Stimulated activated CD8-positive, alpha-beta memory T cell treated with anti-CD3 and anti-CD28 coated beads, Interleukin-4, amount 100 ng/mL, for 1 hour (primary cell): ENCODE measurements at places on chromosomes 1 and 21.

DNA sequence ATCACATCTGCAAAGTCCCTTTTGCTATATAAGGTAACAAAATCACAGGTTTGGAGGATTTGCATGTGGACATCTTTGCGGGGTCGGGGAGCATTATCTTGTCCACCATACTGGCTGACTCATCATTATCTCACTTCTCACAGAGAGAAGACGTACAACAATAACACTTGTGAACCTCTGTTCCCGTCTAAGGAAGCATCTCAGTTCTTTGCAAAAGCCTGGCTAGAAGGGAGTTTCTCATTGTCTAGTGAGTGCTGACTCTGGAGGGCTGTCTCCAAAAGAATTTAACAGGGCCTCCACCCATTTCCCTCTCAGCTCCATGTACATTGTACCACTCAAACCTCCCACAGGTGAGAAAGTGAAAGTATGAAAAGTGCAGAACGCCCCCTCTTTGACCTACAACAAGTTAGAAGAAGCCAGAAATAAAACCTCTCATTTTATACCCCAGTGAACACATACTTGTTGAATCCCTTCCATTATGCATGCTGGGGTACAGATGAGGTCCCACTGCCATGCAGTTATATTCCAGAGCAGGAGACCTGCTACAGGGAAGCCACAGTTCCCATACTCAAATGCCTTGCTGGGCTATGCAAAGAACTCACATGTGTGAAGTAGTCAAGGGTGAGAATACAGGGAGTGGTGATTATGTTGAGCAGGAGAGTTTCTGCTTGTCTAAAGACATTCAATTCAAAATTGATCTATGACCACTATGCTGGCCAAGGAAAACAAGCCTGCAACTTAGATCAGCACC, 121.7 kb upstream of the PRDX6 start:
- DNase-seq: no peak

DNA sequence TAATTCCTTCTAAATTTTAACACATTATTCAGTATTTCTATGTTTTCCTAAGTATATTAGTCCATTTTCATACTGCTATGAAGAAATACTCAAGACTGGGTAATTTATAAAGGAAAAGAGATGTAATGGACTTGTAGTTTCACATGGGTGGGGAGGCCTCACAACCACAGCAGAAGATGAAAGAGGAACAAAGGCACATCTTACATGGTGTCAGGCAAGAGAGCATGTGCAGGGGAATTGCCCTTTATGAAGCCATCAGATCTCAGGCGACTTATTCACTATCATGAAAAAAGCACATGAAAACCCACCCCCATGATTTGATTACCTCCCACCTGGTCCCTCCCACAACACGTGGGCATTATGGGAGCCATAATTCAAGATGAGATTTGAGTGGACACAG, 15.6 kb downstream of the GBP5 start:
- no peak for DNase-seq

- no peak for DNase-seq
Measured at GRCh38 chr1:63368131-63368530, 704 bp downstream of the ALG6 start.

- no peak for DNase-seq
Measured at GRCh38 chr1:230112131-230112701, 45.2 kb downstream of the GALNT2 start.

DNA sequence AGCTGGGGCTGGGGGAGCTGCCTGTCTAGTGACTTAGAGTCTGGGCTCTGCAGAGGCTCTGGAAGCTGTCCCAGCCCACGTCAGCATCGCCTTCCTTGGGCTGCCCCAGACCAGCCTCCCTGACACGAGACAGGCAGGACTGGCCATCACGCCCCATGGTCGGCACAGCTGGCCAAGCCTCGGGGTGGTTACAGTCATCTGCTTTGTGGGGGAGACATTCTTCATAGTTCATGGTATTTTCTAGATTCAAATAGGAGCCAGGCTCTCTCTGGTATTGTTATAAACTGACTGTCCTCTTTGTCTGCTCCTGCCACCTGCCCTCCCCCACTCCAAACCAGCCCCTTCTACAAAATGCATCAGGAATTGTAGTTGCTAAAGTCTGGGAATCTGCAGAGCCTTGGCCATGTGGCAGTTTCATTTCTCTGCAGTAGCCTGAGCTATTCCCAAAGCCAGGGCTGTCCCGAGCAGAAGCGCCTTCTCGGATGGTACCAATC, 29.4 kb downstream of the OLFML2B start:
- no peak for DNase-seq

DNA sequence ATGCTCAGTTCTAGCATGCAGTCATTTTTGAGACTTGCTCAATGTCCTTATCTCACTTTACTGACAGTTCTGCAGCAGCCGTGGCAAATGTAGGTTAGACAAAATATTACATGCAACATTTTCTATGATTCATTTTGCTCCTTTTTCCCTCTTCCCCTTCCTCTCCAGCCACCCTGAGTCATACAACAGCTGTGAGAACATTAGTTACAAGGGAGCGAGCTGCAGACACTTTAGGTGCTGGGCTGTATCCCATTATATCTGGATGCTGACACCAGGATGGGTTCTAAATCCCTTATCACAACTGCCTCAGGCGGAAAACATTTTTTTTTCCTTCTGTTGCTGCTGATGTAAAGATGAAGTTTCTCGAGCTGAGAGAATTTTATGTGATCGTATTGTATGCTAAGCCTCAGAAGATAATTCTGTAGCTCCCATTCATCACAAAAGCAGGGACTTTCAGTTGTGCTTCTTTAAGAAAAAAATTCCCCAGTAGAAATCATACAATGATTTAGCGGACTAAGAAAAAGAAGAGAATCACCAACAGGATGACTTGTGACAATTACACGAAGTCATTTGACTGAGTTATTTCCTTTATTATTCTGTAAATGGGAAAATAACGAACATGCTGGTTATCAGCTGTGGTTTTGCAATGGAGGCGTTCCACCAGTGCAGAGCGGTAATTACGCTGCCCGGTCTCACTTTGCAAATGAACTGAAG, 345.0 kb downstream of the DISC1 start:
- DNase-seq: no peak

GRCh38 chr1:173356191-173356762, 120.9 kb upstream of the PRDX6 start:
- DNase-seq: no peak

GRCh38 chr1:56424744-56425493, 154.4 kb downstream of the PLPP3 start:
- no peak for DNase-seq

DNA sequence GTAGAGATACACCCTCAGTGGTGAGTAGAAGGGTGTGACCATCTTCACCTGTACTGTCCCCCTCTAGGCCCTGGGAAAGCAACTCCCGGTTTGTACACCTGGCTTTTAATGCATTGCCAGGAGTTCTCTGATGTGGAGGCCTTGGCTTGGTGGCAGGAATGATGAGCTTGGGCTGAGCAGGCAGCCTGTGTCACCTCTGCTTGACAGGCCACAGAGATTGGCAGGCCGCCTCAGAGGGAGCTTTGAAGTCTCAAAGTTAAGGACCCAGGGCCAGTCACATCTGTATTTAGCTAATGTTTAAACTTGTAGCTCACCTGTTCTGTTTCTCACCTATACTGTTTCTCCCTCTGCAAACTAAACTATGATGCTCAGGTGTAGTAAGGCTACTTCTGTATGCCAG, 28.5 kb downstream of the HUNK start:
- DNase-seq: no peak

DNA sequence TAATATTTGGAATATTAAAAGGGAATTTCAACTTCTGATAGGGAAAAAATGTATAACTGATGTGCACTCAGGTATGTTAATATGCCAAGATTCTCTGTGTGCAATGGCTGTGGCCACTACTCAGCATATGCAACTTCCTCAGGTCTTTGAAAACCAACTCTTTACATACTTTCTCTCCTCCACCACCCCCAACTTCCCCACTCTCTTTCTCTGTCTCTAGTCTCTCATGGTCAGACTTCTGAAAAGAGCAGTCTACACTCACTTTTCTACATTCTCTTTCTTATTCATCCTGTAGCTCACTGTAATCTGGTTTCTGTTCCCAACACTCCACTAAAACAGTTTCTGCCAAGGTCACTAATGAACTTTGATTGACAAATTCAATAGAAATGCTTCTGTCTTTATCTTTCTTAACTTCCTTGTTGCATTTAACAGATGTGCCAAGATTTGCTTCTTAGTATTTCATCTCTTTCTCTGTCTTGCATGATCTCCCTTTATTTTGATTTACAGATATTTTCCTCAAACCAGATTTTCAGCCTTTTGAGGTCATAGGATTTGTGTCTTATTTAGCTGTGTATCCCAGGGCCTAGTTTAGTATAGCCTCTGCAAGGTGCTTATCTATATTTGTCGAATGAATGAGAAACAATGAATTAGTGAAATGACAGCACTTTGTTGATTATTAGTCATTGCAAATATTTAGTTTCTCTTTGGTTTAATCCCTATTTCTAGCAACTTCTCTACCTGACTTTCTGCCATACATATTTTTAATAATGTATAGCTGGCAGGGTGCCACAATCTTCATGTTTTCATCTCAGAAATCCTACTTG, 168.9 kb downstream of the LMO4 start:
- no peak for DNase-seq

GRCh38 chr1:38474738-38475623, 384.6 kb downstream of the RRAGC start:
- no peak for DNase-seq
